Activated T-helper 1 cell treated with anti-CD3 and anti-CD28 coated beads, Interleukin-2, amount 50 U/mL, for 16 hours (primary cell): ENCODE measurements at places on chromosomes 11 and 22.

- no peak for DNase-seq
Observed at GRCh38 chr11:125331357-125332035, 164.6 kb downstream of the FEZ1 start.

DNA sequence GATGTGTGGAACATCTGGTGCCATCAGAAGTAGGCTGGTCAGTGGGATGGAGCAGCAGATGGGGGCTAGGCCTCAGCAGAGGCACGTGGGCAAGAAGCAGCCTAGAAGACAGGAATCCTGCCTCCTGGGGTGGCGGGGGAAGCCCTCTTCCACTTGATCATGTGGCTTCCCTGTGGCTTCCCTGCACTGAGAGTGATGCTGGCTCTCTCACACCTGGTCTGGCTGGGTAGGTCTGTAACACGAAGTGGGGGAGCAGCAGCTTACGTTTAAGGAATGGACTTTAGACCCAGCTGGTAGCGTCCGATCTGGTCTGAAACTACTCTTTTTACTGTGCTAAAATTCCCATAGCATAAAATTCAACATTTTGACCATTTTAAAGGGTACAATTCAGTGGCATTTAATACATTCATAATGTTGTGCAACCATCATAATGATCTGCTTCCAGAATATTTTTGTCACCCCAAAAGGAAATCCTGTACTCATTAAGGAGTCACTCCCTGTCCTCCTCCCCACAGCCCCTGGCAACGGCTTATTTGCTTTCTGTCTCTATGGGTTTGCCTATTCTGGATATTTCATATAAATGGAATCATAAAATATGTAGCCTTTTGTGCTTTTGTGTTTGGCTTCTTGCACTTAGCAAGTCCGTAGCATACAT lies 21.7 kb downstream of the PTPN5 start:
- DNase-seq = no peak

DNA sequence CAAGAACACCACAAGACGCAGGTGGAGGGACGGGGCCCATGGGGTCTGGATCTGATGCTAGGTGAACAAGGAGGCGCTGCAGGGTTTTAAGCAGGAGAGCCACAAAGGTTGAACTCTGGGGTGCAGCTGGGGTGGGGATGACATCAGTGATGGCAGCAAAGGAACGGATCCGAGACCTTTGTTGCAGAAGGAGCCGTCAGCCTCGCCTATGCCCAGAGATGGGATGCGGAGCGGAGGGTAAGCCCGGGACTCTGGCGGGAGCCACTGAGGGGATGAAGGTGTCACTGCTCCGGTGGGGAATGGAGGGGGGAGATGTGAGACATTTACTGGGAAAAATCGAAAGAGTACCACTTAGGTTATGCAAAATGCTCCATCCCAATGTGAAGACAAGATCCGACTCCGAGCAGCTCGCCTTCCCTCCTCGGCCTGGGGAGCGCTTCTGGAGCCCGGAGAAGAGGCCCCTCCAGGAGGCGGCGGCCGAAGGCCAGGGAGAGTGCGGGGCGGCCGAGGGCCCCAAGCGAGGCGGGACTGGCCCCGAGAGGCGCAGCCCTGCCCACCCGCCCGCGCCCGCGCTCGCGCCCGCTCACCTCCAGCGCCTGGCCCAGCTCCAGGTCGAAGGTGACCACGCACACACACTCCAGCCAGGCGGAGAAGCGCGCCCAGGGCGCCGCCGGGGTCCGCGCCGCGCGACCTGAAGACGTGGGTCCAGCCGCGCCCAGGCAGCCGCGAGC lies 422 bp downstream of the DENND6B start:
- DNase-seq = no peak

- DNase-seq = no peak
Observed at GRCh38 chr11:132999031-132999430, 533.3 kb downstream of the OPCML start.

DNA sequence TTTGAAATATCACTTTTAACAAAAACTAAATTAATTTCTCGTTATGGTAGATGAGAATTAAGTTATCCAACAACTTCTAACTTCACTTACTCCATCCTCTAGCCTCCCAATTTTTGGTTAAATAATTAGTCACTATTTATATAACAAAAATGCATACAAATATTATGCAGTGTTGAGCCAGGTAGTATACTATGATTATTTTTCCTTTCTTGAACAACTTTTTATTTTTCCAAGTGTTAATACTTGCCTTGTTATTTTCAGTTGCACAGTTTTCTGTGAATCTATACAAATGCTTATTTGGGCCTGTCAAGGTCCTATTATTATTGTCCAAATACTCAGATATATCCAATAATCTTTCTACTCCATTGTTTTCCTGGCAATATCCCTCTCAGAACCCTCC lies 19.9 kb upstream of the CCDC83 start:
- no peak for DNase-seq

DNA sequence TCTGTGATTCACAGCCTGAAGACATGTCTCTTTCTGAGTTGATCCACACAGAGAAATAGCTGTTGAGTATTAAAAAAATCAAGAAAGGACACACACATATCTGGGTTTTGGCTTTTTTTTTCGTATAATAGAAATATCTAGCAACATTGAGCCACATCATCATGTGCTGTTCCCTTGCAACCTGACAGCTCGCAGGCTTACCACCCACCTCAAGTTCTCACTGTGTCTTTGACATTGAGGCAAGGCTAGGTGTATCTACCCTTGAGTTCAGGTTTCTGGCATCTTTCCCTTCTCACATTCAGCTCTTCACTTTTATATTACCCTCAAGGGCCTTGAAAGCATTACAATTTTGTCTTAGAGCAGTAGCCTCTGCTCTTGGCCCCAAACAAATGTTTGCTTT lies 490.3 kb upstream of the KIRREL3 start:
- no peak for DNase-seq

- DNase-seq = no peak
Observed at GRCh38 chr11:131759140-131759539, 388.7 kb downstream of the NTM start.

GRCh38 chr11:95092549-95093324 lies 3.1 kb downstream of the ENDOD1 start:
- DNase-seq = no peak

DNA sequence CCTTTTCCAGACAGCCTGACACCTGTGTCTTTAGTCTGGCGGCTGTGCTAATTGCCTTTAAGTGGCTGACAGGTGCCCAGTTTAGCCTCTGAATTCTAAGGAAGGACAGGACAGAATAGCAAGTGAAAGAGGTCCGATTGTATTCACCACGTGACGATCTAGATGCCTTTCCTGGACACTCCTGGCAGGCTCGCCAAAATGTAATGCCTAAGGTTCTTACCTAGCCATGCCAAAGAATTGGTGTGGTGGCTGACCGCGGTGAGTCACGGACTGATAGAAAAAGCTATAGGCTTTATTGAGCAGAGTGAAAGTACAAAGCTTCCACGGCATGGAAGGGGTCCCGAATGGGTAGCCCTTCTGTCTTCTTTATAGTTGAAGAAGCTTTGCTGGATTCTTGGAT lies 26.7 kb downstream of the ANKRD42 start:
- DNase-seq = no peak

DNA sequence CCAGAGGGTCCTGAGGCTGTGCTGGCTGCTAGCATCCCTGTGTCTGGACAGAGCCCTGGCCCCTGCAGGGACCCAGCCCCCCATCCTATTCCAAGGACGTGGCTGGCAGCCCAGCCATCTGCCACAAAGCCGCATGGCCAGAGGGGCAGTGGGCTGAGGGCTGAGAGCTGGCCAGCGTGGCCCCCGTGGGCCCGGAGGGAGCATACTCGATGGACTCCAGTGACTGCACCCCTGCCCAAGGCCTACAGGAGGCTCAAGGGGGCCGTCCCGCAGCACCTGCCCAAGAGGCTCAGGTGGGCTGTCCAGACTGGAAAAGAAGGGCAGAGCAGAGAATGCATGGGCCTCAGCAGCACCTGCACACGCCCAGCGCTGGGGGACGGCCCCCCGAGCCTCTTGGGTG lies 13.1 kb downstream of the TSPAN4 start:
- DNase-seq = no peak

DNA sequence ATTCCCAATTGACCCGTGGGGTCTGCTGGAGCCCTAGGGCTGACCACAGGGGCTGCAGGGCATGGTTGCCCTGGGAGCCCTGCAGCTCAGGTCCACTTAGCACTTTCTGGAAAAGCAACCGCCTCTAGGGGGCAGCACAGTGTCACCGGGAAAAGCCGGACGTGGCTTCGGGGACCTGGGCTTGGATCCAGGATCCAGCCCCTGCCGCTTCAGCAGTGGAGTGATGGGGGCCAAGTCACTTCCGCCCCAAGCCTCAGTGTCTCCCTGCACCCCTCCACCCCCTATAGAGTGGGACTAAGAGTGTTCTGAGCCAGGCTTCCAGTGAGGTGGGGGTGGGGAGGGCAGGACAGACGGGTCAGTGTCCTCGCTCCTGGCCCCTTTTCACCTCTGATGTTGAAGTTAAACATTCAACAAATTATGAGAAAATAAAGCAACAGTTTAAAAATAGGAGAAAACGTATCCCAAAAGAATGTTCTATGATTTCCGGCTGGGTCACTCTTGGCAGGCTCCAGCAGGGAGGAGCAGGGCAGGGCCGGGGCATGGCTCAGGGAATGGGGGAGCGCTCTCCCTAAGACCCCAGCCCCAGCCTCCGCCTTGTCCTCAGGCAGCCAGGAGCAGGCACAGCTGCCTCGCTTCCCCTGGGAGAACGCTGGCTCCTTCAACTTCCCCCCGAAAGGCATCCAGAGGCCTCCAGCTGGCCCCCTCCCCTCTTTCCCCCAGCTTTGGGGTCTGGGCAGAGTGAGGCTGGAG lies 96.5 kb upstream of the FGF3 start:
- no peak for DNase-seq

DNA sequence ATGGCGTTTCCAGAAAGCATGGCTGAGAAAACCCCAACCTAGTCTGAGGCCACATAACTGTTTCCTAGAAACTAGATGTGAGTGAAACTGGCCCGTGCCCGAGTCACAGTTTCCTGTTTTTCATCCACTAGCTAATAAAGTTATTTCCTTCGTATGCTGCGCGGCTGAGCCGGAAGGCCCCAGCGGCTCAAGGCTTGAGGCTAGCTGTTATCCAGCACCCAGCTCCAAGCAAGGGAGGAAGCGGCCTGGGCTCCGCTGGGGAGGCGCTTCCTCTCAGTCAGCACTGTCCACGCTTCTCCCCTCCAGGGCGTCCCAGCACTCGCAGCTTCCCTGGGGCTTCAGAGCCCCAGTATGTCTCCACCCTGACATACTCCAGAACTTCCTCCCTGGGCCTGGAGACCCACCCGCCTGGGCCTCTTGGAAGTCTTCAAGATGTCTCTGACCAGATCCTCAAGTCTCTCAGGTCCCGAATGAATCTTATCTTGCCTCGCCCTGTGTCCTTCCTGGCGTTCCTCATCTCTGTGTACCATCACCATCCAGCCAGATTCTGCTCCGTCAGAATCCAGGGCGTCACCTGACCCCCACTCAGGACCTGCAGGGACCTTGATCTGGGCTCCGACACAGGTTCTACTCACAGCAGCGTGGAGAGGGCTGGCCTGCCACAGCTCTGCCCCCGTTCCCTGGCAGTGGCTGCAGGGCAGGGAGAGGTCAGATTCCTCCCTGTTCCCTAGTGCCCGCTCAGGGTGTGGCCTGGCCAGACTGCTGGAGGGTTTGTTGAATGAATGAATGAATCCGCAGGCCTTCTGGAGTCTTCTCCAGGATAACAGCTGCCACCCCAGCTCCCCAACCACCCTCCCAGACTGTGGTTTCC lies 81.9 kb downstream of the LRRC32 start:
- DNase-seq = no peak

DNA sequence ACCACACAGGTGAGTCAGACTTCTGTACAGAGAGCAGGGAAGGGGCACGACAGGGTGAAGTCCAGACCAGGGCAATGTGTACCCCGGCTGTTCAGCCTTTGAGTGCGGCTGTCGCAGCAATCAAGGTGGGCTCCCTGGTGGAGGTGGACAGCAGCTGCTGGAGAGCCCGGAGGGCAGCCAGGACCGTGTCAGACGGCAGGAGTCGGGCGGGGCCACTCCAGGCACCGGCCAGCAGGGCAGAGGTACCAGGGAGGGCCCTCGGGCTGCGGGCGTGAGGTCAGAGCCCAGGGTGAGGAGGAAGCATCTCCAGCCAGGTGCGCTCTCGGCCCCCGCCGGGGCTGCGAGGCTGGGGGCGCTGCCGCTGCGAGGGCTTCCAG lies 802 bp upstream of the PIM3 start:
- no peak for DNase-seq

GRCh38 chr11:74169738-74170458 lies 904 bp downstream of the C2CD3 start:
- DNase-seq = no peak

- no peak for DNase-seq
Observed at GRCh38 chr11:66443602-66444001, 5.0 kb upstream of the MRPL11 start.

GRCh38 chr11:88353386-88353785 lies 15.8 kb upstream of the CTSC start:
- no peak for DNase-seq

GRCh38 chr11:34830648-34831047 lies 85.5 kb downstream of the APIP start:
- DNase-seq = no peak

DNA sequence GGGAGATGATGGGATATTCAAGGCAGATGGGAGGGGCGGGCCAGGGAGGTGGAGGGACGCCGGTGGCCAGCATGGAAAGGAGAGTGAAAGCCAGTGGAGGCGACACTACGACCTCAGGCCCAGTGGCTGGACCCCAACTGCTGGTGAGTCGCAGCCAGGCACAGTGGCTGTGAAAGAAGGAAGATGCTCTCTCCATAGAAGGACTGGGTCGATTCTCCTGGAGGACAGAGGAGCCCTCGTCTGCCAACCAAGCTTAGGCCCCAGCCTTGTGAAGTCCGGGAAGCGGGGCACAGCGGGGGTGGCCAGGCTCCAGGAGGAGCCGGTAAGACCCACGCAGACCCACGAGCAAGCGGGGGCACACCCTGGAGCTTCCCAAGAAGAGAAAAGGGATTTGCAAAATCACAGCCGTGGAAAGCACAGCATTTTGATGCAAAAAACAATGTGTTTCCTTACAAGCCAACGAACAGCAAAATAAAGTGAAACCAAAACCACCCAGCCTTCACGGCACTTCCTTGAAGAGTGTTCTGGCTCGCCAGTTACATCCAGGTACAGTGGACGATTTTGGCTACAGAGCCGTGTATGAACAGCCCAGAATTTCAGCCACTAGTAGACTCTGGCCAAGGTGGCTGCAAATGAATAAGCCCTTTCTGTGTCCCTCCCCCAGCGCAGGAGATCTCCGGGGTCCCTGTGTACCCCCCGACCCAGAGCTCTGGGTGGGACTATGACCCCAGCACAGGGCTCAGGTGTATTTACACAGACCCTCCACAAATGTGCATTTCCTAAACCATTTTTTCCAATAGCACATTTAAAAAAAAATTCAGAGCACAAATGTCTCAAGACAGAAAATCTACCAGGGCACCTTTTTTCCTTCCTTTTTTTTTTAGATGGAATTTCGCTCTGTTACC lies 96.9 kb downstream of the TRMU start:
- DNase-seq = no peak

DNA sequence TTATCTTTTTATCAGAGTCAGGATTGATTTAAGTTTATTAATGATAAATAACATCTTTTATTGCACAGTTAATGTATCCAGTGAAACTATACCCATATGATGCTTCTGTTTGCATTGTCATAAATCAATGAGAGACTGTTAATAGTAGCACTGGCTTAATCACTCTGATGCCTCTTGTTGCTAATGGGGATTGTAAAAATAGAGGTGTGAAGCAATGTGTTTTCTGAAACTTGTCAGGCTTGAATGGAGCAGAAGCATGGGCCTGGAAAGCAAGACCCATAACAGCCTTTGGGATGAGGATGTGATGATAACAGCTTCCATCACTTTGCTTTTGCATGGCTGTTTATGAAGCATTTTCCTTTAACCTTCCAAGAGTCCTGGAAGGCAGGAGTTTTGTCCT lies 319.7 kb downstream of the DDX10 start:
- no peak for DNase-seq
